Panc1 (cell line): ENCODE measurements at places on chromosomes 7 and 10. TPM values are rescaled to one million over a fixed set of nuclear protein-coding genes. Genes with fewer than 3 reads are reported as not detected.
A peak's percentile ranks its signal among the peaks of the same experiment; 100 is the strongest.

Gene DEPP1
- total RNA-seq = 16.6 TPM

Gene EFCAB10
- total RNA-seq = not detected

Gene PRF1
- total RNA-seq = not detected

Gene SIRT1
- total RNA-seq = 45.0 TPM

Gene WDFY4
- total RNA-seq = 0.23 TPM

Gene C10orf67
- not detected for total RNA-seq

Gene TMEM229A
- not detected for total RNA-seq

Gene AGMO
- total RNA-seq = not detected

Gene SLC18A3
- total RNA-seq = not detected

Gene CALHM3
- total RNA-seq = not detected

Gene SEMA3D
- 11.5 TPM for total RNA-seq

Gene ASB15
- not detected for total RNA-seq

Gene VIPR2
- not detected for total RNA-seq

Gene SFTPA2
- total RNA-seq = 2.8 TPM

Gene TMEM130
- total RNA-seq = 0.41 TPM

Gene ADAM22
- 4.2 TPM for total RNA-seq

DNA sequence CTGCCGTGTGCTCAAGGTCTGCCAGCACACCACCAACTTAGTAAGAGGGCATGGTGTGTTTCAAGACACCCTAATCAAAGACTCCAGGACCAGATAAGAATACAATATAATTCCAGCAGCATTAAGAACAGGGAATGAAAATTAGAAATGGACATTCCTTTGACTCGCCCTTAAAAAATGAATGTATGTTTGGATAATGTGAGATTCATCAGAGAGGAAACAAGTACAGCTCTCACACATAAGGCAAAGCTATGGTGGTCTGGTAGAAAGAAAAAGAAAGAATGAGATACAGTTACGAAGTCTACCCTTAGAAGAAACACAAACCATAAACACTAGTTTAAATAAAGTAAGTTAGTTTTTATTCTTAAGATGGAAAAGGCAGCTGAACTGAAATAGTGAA is 174.8 kb upstream of the ANK3 start:
- H3K27ac ChIP-seq = no peak overlapping the region
- H3K4me1 ChIP-seq = no peaks in the 10 kb centered on the region
- H3K27me3 ChIP-seq = no peaks in the 10 kb centered on the region
- no peak overlapping the region for H3K4me3 ChIP-seq
- H3K36me3 ChIP-seq = no peaks in the 10 kb centered on the region
- no peak for DNase-seq

GRCh38 chr10:50648089-50648934 is 24.6 kb upstream of the SGMS1 start:
- H3K4me3 ChIP-seq = no peak overlapping the region
- no peaks in the 10 kb centered on the region for H3K36me3 ChIP-seq
- no peaks in the 10 kb centered on the region for H3K4me1 ChIP-seq
- H3K27ac ChIP-seq = no peak overlapping the region
- DNase-seq = no peak

DNA sequence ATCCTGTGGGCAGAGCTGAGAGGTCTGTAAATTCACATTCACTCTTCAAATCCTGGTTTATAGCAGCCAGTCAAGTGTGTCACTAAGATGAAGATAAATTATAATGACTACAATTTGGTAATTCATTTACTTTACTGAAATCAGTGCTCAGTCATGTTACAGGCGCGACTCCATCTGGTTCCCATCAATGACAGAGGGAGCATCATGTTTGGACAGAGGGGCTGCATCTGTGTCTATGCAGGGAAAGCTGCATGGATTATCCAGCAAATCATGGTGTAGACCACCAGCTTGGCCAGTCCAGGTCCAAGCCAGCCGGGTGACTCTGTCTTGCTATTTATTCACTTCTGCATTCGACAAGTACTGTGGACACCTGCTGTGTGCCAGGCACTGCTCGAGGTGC is 214.1 kb upstream of the ZNF32 start:
- H3K27me3 ChIP-seq = peaks cover 11% of the 10 kb centered on the region; the same call in 1 of the 2 replicates
- no peak overlapping the region for H3K27ac ChIP-seq
- H3K36me3 ChIP-seq = no peaks in the 10 kb centered on the region
- H3K4me3 ChIP-seq = no peak overlapping the region
- no peak for DNase-seq

GRCh38 chr10:109450702-109451101 is 472.6 kb downstream of the XPNPEP1 start:
- no peaks in the 10 kb centered on the region for H3K27me3 ChIP-seq
- no peak overlapping the region for H3K27ac ChIP-seq
- DNase-seq = no peak
- H3K4me1 ChIP-seq = no peaks in the 10 kb centered on the region
- H3K4me3 ChIP-seq = no peak overlapping the region

GRCh38 chr7:23532490-23533237 is 883 bp upstream of the TRA2A start:
- peaks cover 4% of the 10 kb centered on the region for H3K36me3 ChIP-seq
- peaks cover 27% of the 10 kb centered on the region for H3K4me1 ChIP-seq
- H3K27me3 ChIP-seq = no peaks in the 10 kb centered on the region
- DNase-seq = no peak

DNA sequence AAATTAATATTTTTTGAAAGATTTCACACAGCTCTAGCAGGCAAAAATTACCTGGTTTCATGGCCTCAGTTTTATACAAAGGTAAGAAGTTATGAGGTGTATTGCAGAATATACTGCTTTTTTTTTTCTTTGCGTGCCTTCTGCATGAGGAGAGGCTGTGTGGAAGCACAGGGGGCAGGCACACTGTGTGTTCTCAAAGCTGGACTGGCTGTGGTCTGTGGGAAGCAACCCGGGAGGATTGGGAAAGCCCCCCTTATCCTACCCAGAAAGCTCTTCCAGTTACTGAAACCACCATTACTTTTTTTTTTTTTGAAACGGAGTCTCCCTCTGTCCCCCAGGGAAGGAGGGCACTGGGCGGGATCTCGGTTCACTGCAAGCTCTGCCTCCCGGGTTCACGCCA is 25.0 kb downstream of the ADARB2 start:
- H3K27ac ChIP-seq = no peak overlapping the region
- H3K4me1 ChIP-seq = peaks cover 7% of the 10 kb centered on the region
- H3K4me3 ChIP-seq = no peak overlapping the region
- no peaks in the 10 kb centered on the region for H3K36me3 ChIP-seq
- H3K27me3 ChIP-seq = no peaks in the 10 kb centered on the region

- no peak overlapping the region for H3K27ac ChIP-seq
- no peak overlapping the region for H3K4me3 ChIP-seq
- H3K36me3 ChIP-seq = no peaks in the 10 kb centered on the region
- H3K4me1 ChIP-seq = no peaks in the 10 kb centered on the region
Observed at GRCh38 chr10:5559642-5560141, 34.9 kb downstream of the CALML3 start.

DNA sequence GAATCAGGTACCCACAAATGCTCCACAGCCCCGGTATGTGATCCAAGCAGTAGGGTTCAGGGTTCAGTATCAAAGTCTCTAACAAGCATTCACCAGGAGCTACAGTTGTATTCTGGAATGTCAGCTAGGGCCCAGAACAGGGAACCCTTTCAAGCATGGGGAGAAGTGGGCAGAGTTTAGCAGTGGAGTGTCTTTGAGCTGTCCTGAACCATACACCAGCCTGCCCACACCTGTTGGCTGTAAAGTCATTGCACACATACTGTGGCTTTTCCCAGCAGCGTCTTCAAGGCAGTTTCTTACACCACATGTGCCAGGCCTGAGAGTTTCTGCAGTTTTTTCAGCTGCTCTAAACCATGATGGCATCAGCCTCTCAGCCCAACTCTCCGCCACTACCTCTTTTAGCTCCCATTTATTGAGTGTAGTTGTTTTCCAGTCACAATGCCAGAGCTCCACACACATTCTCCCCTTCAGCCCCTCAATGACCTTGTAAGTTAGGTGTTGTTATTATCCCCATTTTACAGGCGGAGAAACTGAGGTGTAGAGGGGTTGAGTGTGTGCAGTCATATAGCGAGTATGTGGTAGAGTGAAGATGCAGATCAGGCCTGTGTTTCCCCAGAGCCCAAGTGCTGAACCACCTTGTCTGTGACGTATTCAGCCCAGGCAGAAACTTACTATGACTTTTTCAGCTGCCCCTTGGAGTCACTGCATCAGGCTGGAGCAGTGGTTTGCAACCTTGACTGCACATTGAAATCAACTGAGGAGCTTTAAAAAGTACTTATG is 83.1 kb downstream of the CHN2 start:
- H3K4me3 ChIP-seq = no peak overlapping the region
- H3K4me1 ChIP-seq = no peaks in the 10 kb centered on the region
- peaks cover 11% of the 10 kb centered on the region for H3K27me3 ChIP-seq
- no peak for DNase-seq
- H3K27ac ChIP-seq = no peak overlapping the region
- no peaks in the 10 kb centered on the region for H3K36me3 ChIP-seq

GRCh38 chr7:7870555-7870954 is 98.0 kb upstream of the GLCCI1 start:
- no peaks in the 10 kb centered on the region for H3K27me3 ChIP-seq
- no peaks in the 10 kb centered on the region for H3K36me3 ChIP-seq

DNA sequence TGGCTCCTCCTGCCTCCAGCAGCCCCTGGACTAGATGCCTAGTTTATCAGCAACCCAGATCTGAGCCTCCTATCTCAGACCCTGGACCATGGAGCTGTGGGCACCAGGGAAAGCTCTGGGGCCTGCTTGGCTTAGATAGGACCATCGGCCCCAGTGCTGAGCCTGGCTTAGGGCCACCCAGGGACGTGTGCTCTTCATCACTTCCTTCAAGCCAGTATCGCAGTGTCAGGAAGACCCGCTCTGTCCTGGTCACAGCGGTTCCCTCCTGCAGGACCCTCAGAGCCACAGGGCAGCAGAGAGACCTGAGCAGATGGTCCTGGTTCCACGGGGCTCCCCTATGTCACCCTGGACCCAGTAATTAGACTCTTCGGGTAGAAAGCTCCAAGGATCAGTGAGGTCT is 105.7 kb upstream of the FAM20C start:
- H3K27me3 ChIP-seq = no peaks in the 10 kb centered on the region
- no peaks in the 10 kb centered on the region for H3K4me1 ChIP-seq
- H3K4me3 ChIP-seq = no peak overlapping the region
- H3K36me3 ChIP-seq = no peaks in the 10 kb centered on the region
- H3K27ac ChIP-seq = no peak overlapping the region

DNA sequence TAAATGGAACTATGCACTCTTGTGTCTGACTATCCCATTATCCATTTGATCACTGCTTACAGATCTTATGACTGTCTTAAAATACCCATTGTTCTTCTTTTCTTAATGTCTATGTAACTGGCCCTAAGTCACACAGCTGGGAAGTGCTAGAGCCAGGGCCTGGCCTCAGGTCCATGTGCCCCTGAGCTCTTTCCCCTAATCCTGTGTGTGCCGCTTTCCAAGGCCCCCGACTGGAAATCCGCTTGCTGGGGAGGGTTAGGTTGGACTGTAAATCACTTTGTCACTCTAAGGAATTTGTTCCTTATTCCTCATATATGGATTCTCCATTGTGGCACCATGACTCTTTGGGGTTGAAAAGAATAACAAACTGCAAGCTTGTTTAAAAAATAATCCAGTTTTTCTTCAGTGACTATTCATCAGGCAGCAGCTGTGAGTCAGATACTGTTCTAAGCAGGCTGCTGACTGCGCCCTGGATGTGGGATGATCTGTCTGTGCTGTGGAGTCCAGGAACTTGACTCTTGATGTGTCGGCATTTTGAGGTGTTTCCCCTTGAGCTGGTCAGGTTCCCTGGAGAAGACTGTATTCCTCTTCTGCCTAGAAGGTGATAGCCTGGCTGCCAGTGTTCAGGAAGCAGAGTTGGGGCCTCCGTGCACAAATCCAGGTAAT is 236.3 kb downstream of the SDK1 start:
- DNase-seq = no peak
- H3K27me3 ChIP-seq = no peaks in the 10 kb centered on the region
- H3K36me3 ChIP-seq = no peaks in the 10 kb centered on the region
- no peak overlapping the region for H3K4me3 ChIP-seq

DNA sequence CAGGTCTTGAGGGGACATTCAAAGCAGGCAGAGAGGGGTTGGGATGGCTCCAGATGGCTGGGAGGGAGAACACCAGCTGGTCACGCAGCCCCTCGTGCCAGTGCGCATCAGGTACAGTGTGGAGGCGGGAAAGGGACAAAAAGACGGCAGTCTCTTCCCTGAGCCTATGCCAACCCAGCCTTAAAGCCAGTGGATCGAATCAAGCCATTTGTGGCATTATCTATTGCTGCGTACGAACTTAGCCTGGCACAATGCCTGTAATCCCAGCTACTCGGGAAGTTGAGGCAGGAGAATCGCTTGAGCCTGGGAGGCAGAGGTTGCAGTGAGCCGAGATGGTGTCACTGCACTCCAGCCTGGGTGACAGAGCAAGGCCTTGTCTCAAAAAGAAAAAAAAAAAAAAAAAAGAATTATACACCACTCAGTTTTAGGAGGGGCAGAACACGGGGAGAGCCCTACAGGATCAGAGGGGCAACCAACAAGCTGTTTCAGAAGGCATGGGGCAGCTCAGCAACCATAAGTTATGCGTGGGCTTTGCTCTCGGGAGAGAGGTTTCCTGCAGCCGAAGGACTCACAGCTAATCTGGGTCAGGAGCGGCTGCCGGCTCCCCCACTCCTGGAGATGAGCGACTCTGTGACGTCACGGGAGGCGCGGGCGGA is 356 bp upstream of the NDUFB2 start:
- DNase-seq = no peak
- H3K27ac ChIP-seq = peak overlapping the region; percentile 71
- H3K4me1 ChIP-seq = peaks cover 17% of the 10 kb centered on the region
- H3K27me3 ChIP-seq = no peaks in the 10 kb centered on the region
- no peaks in the 10 kb centered on the region for H3K36me3 ChIP-seq
- H3K4me3 ChIP-seq = peak overlapping the region; percentile 79

DNA sequence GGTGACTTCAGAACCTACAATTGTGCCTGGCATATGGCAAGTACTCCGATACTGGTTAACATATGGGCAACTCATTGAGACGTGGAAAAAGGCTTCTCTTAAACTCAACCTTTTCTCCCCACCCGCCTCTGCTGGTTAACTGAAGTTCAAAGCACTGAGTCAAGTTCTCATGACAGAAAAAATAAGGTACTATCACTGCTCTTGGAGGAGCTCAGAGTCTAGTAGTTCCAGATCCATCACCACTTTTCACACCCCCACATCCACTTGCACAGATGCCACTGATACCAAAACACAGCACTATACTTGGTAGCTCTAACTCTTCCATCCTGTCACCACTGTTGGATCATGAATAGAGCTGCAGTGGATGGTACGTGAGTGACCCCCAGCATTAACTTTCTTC is 36.2 kb downstream of the CCDC6 start:
- H3K36me3 ChIP-seq = no peaks in the 10 kb centered on the region
- no peak overlapping the region for H3K27ac ChIP-seq
- H3K27me3 ChIP-seq = no peaks in the 10 kb centered on the region

DNA sequence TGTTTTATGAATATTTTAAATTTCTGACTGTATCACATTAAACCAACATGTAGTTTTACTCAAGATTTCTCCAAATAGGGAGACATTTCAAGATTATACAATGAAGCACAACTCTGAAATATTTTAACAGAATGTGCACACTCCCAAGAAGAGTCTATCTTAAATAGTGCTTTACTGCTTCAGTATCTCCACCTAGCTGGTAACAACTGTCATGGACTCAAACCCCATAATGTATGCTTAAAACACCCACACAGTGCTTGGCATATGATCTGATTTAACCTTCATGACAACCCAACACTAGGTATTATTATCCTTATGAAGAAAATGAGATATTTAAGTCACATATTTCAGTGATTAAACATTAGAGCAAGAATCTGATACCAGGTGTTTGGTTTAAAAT is 45.9 kb downstream of the ASZ1 start:
- peaks cover 2% of the 10 kb centered on the region; the same call in 1 of the 2 replicates for H3K4me1 ChIP-seq
- no peak overlapping the region for H3K27ac ChIP-seq
- peaks cover 5% of the 10 kb centered on the region for H3K27me3 ChIP-seq
- DNase-seq = no peak
